ENCODE measurements at places on chromosomes 11 and 22. TPM values are rescaled to one million over a fixed set of nuclear protein-coding genes. Genes with fewer than 3 reads are reported as not detected.

DNA sequence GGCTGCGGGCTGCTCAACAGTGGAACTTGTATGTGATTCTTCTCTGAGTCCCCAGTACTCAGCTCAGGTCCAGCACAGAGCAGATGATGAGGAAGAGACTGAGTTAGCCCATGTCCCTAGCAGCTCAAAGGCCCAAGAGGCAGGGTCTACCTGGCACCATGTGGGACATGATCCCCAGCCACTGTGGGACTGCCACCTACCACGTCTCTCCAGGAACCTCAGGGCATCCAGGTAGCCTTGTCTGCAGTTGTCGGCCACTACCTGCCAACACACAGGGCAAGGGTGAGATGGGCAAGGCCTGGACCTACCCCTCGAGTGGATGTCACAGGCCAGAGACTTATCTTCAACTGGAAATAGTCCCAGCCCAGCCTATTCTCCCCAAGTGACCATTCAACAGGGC is 4.4 kb downstream of the PNPLA5 start:
- no peak for DNase-seq

DNA sequence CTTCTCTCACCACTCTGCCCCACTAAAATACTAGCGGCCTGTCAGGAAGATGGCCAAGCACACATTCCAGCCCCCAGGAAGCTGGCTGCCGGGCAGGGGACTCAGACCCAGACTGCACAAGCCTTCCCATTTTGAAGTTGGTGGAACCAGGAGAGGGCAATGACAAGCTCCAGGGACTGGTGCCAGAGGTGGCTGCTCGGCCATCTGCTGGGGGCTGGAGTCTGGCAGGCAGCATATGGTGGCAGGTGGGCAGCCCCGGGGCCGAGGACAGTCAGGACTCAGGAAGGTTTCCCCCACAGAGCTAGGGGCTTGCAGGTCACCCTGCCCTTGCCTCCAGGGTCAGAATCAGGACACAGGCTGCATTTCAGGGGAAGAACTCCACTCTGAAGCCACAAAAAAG is 22.6 kb downstream of the KCNJ5 start:
- no peak for DNase-seq

The APOBEC3F gene
- 14.3 TPM for total RNA-seq

DNA sequence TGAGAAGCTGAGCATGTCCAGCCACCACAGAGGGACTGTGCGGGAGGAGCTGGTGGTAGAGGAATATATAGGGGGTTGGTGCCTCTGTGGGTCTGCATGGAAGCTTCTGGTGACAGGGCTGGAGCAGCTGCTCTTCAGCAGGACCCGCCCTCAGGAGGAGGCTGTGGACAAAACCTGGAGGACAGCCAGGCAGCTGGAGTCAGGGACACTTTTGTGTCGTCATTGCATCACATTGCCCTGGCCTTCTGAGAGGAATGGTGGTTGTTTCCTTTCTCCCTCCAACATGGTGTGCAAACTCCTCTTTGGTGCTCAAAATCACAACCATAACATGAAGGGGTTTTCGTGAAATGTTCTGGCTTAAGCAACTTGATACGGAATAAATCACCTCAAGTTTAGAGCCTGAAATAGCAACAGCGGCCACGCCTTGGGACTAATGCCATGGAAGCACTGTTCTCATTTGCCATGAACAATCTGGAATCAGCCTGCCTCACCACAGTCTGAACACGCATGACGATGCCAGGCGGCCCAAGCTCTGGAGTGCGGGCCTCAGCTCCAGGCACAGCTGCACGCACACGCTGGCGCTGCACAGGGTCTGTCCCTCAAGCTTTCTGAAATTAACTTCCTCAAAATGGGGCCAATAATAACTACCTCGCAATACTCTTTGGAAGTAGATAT is 17.1 kb upstream of the CSRP3 start:
- DNase-seq: no peak

- no peak for DNase-seq
These were observed 399.1 kb upstream of the DDI1 start for GRCh38 chr11:103637295-103637694.

DNA sequence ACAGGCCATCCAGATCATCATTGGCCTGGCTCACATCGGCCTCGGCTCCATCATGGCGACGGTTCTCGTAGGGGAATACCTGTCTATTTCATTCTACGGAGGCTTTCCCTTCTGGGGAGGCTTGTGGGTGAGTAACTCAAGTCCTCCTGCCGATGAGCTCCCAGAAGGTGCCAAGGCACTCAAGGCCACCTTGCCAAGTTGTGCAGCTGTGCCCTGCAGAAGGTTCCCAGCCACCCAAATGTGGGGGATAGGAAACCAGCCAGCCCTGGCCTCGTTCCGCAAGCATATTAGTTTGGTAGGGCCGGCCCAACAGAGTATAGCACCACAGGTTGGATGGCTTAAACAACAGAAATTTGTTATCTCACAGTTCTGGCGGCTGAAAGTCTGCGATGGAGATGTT is 4.0 kb downstream of the MS4A8 start:
- DNase-seq: no peak

- no peak for DNase-seq
These were observed 30.4 kb downstream of the OR10A6 start for GRCh38 chr11:7900686-7901085.

The UBQLN3 gene
- 0.16 TPM for total RNA-seq

GRCh38 chr11:21195995-21196394 is 526.6 kb downstream of the NELL1 start:
- DNase-seq: no peak

DNA sequence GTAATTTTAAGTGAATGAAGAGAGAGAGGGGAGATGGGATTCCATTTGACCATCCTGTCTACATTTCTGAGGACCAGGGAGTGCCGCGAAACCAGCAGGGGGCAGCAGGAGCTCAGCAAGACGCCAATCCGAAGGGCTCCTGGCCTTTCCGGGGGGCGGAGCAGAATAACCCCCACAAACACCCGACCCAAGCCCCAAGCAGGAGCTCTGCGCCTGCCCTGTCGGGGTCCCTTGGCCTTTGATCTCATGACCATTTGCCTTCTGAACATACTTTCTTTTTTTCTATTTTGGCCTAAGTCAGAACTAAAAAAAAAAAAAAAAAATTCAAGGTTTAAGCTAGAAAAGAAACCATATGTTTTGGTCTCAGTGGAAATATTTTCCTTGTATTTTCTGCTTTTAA is 21.9 kb upstream of the SCN2B start:
- peak; percentile 73 for DNase-seq

The OR52B2 gene
- not detected for total RNA-seq

The BIRC2 gene
- 60.8 TPM for total RNA-seq

DNA sequence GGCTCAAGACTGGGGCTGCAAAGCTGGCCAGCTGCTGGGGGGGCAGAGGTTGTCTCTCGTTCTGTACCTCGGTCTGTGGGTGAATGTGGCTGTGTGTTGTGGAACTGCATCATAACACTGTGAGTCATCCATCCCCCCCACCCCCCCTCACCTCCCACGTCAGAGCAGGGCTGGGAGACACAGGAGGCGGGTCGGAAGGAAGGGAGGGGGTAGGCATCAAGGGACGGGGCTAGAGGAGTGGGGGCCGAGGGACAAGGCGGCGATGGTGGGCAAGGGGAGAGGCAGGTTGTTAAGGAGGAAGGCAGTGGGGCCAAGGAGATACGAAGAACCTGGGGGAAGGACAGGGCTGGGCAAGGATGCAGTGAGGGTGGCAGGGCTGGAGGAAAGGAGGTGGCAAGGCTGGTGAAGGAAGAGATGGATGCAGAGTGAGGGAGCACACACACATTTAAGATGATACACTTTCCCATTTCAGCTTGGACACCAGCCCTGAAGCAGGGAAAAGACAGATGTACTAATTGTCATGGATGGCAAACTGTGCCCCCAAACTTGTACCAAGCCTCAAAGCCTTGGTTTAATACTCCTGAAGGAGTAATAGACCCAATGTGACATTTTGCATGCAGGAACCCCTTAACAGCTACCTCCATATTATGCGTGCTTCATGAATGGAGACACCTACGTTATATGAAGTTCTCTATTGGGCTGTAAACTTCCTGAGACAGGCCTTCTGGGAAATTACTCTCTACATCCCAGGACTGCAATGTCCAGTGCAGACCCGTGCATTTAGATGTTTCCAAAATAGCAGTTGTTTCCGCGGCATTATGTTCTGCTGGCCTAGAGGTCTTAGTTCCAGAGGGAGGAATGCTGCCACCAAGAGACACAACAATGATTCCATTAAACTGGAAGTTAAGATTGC is at the start of gene YPEL4:
YPEL4 (minus strand) TSS at position 87 of the 913 bp plus-strand sequence. CDS start 2,805 bp downstream, outside the sequence.
- DNase-seq: peak; percentile 71

The MN1 gene
- 0.22 TPM for total RNA-seq

The ZDHHC13 gene
- 13.4 TPM for total RNA-seq

DNA sequence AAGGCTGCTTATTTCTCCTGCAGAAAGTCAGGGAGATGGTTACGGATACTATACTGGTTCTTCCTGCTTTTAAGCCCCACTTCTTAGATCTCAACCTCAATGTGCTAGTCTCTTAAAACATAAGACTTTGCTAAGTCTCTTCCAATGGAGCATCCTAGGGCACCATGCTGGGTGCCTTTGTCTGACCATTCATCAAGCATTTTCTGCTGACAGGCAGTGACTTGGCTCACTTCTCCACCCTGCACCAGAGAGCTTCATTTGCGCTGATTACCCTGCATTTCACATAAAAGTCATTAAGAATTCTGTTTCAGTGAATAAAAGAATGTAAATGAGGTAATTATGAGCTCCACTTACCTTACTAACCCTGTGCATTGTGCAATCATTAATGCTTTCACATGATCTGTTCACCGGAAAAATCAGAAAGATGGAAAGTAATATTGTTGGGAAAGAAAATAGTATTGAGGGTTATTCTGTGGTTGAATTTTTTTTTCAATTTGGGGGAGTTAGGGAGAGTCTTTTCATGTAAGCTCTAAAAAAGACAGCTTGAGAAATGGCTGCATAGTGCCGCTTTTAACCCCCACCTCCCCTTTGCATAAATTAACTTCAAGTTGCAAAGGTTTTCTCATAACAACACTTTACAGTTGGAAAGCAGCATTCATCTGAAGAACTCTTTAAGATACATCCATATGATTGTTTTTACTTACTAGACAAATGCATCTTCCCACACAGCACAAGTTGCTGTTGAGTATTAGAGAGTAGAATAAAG is 677.3 kb upstream of the KIRREL3 start:
- no peak for DNase-seq
